Renal cortex interstitium (tissue), 15 donors: ENCODE measurements at places on chromosomes 3 and 15.

- peak; percentile 37 for DNase-seq
These were observed 87.3 kb downstream of the PEX5L start for GRCh38 chr3:179949412-179949811.

DNA sequence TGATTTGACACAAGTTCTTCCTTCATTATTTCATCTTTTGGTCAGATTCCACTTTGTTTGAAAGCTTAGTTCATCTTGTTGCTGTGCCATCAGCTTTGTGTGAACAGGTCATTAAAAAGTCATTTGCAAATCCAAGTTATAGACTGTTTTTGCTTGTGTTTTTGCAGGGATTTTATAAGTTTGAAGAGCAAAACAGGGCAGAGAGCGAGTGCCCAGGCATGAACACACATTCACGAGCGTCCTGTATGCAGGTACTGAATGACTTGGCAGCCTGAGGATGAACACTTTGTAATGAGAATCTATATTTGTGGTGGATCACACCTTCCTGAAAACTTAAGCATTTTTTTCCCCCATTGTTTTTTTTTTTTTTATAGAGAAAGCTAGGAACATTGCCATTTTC lies 60.6 kb upstream of the SAMMSON start:
- no peak for DNase-seq

- DNase-seq: no peak
These were observed 98.6 kb downstream of the TPRG1 start for GRCh38 chr3:189270248-189270832.

DNA sequence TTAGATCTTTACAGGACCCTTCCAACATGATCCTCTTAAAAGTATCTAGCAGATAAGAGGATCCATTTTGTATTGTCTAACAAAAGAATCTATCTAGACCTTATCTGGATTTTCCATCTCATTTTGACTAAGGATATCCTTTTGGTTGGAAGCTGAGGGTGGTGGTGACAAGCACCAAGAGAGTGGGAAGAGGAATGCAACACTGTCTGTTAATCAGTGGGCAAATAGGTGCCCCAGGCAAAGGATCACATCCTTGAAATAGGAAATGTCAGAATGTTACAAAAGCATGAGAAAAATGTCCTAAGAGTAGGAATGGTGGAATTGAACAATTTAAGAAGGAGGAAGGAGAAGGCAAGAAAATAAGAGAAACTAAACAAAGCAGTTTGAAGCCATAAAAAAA lies 420.7 kb upstream of the CNTN3 start:
- DNase-seq: no peak

DNA sequence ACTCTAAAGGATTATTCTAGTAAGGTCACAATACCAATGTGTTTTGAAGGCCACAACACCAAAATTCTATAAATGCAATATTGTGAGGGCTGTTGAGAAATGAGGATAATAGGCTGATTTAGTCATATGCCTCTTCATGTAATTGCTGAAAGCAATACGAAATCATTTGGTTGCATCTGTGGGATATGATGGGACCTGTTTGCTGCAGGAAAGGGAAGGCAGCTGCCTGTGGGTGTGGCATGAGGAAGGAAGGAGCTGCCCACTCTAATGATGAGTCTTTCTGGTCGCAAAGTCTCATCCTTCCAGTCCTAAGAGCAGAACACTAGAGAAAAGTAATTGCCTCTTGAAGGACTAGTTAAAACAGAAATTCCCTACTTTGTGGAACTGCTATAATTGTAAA lies 245.3 kb upstream of the ZPLD1 start:
- DNase-seq: no peak

GRCh38 chr3:46012246-46012645 lies 15.0 kb downstream of the XCR1 start:
- DNase-seq: no peak

DNA sequence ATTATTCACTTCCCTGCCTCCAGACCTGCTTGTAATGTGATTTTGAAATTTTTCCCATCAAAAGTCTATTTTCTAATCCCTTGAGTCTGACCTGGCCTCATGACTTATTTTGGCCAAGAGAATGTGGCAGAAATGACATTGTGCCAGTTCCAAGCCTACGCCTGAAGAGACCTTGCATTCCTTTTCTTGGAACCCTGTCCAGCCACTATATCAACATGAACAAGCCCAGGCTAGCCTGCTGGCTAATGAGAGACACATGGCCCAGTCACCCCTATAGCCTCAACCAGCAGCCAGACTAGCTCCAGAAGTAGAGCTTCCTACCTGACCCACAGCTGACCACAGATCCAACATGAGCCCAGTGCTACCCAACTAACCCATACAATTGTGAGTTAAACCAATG lies 121.1 kb upstream of the ACP3 start:
- no peak for DNase-seq

- no peak for DNase-seq
These were observed 587 bp upstream of the TNK2 start for GRCh38 chr3:195908694-195909581.
